Calu3 (cell line): ENCODE measurements at places on chromosomes 11 and 22. TPM values are rescaled to one million over a fixed set of nuclear protein-coding genes. Genes with fewer than 3 reads are reported as not detected.

MRGPRD gene
- not detected in 2 replicates for total RNA-seq

- no peak for DNase-seq
Observed at GRCh38 chr11:126253265-126253664, 15.4 kb downstream of the SRPRA start.

ARFGAP3 gene
- 29.7 and 37.8 TPM in 2 replicates for total RNA-seq

HNRNPUL2 gene
- 52.6 and 52.7 TPM in 2 replicates for total RNA-seq

GRCh38 chr11:104934594-104934993 lies 33.8 kb downstream of the CASP4 start:
- no peak for DNase-seq

- DNase-seq: no peak
Observed at GRCh38 chr11:133678191-133678590, 145.9 kb upstream of the OPCML start.
